ENCODE measurements at places on chromosomes 1 and 21. TPM values are rescaled to one million over a fixed set of nuclear protein-coding genes. Genes with fewer than 3 reads are reported as not detected.

- DNase-seq = no peak
These were observed 3.3 kb upstream of the RHBG start for GRCh38 chr1:156365754-156366153.

DNA sequence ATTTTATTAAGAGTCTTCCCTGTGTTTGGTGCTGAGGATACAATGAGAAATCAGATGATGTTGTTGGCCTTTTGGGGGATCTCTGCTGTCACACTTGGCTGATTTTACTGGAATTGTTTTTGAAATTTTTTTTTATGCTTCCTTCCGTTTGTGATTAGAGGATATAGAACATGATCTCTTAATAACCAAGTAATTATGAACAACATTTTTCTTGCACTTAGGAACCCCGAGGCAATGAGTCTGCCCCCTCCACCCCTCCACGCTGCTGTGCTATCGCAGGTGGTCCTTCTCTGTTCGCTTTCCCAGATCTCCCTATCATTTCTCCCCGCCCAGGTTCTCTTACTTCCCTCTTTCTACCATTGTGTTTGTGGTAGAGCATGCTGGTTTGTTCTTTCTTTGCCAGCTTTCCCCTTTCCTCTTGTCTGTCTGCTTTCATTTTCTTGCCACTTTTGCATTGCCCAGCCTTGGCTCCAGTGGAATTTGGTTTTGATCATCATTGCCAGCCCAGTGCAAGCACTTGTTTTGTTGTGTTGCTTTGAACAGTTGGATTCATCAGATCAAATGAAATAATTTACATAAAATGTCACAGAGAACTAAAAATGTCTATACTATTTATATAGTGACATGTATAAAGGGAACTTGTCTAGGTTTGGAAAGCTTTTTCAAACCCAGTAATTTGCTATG is 73.1 kb upstream of the SCCPDH start:
- no peak for DNase-seq

ATP5PB gene
- total RNA-seq = 691 TPM

DNA sequence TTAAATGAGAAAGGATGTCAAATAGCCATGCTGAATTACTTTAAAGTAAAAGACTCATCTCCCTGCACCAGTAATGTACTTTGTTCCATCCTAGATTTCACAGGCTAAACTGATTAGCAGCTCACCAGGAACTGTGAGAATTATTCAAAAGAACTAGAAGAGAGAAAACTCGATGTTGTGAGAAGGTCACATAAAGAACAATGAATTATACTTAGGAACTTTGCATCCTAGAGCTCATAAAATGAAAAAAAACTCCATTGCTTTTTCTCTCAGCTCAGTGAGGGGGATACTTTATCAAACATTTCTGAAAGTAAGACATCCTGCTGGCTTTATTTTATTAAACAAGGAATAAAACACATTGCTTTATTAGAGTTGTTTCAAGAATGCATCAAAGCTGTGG is 278.5 kb downstream of the MRPL39 start:
- no peak for DNase-seq

EIF3I gene
- total RNA-seq = 108 TPM

GRCh38 chr1:18532390-18533170 is 51.9 kb downstream of the KLHDC7A start:
- no peak for DNase-seq

DNA sequence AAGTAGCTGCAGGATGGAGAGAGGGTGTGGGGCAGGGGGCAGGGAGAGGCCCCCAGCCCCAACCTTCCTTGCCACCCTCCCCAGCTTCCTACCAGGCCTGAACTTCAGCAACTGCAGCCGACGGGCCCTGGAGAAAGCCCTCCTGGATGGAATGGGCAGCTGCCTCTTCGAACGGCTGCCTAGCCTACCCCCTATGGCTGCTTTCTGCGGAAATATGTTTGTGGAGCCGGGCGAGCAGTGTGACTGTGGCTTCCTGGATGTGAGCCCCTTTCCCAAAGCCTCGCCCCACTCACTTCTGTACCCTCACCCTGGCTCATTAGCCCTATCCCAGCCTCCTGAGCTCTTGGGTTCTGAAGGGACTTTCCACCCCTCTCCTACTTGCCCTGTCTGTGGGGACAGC is 6.0 kb downstream of the ADAM15 start:
- DNase-seq = no peak

CD84 gene
- 3.4 TPM for total RNA-seq

SLC19A1 gene
- total RNA-seq = 8.2 TPM

COL6A2 gene
- total RNA-seq = 254 TPM

DNA sequence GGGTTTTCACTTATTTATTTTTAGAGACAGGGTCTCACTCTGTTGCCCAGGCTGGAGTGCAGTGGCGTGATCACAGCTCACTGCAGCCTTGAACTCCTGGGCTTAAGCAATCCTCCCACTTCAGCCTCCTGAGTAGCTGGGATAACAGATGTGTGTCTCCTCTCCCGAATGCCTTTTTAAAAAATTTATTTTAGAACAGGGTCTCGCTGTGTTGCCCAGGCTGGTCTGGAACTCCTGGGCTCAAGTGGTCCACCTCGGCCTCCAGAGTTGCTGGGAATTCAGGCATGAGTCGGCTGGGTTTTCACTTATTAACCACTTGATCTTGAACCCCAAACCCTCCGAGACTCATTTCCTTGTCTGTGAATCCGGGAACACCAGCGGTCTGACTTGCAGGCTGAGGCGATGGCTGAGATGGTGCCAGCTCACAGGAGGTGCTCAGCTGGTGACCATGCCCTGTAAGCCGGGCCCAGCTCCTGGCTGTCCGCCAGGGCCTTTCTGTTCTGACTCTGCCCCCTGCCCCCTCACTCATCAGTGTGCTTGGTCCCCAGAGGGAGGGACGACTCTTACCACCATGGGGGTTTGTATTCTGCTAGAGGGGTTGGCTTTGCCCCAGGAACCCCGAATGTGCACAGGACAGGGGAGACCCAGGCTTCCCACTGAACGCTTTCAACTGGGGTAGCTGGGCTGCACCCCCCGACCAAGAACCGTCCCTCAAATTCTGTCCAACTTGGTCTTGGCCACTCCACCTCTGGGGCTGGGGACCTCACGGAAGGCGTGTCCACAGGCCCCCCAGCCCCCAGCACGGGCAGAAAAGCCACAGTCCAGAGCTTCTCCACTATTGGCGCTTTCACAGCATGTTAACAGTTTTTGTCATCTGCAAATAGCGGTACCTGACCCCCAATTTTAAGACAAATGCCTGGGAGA is 22.5 kb downstream of the MMEL1 start:
- DNase-seq = peak; percentile 51

GRCh38 chr1:167362638-167363037 is 142.0 kb downstream of the POU2F1 start:
- no peak for DNase-seq

CHD5 gene
- 0.05 TPM for total RNA-seq

- peak; percentile 65 for DNase-seq
These were observed 1.1 kb downstream of the PLXNA2 start for GRCh38 chr1:208242941-208243526.

GPR25 gene
- total RNA-seq = not detected

DNA sequence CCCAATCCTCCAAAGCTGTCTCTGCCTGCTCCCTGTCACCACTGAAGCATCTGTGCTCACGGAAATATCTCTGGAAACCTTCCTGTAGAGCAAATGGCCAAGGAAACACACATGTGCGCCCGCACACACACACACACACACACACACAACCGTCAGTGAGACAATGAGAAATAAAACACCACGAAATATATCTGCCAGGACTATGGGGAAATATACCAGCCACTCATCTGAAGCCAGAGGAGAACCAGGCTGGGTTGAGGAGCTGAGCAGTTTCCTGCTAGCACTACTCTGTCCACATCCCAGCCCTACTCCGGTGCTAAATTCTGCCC is 25.1 kb upstream of the PLXNA2 start:
- no peak for DNase-seq

DNA sequence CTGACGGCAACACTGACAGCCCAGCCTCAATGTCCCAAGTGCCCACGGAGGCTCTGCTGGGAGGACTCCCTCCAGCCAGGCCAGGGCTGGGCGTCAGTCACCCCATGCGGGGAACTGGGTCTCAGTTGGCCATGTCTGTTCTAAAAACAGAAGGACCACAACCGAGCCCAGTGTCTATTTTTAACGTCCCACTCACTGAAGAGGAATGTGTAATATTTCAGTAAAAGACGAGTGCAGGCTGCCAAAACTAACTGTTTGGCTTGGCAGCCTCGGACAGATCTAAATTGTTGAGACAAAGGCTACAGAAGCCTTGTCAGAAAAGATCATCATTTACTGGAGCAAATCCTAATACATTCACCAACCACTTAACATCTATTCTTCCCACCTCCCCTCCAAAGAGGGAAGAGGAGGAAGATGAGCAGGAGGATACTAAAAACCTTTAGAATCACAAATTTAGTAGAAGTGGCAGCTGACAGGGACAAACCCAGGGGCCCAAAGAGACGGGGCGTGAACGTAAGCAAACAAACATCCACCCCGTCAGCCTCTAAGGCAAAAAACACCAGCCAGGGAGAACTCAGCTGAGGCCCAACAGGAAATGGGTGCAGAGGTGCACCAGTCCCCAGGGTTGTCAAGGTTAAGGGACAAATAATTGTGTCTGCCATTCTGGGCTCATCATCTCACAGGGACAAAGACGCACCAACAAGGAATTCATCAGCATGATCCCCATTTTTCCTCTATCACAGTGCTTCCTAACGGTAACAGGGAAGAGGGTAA is 18.7 kb downstream of the C1orf198 start:
- DNase-seq = no peak

DNA sequence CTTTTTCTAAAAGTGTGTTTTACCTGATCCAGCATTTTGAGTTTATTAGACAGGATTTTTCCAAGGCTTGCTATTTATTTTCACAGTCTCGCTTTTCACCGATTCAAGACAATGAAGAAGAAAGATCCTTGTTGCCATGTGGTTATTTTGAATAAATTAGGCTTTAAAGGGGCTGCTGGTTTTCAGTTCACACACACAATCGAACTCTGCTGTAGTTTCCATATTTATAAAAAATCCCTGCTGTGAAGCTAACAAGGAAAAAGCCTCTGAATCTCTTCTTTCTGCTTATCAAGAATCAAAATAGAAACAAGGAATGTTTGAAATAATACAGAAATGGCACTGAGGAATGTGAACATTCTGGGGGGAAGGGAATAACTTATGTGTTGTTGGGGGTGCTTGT is 102.5 kb upstream of the KAZN start:
- DNase-seq = no peak

GRCh38 chr21:36915014-36915695 is 51.3 kb downstream of the HLCS start:
- DNase-seq = no peak

DNA sequence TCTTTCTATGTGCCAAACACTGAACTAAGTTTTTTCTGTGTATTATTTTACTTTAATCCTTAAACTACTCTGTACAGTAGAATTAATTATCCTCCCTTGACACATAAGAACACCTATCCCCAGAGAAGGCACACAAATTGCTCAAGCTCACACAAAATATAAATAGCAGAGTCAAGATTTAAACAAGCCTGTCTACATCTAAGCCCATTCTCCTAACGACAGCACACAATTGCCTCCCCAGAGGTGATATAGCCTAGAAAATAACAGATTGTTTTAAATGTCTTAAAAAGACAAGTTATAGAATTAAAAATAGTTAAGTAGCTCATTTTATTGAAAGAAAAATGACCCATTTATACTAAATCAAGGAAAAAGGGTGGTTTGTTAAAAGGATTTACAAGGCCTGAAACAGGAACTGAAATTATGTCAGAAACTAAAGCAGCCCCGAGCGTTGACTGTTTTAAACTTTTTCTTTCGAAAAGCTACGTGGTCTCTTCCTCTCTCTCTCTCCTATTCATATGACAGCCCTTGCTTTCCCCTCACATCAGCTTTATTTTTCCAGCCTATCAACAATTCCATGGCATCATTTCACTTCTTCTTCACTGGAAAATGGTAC is 30.5 kb downstream of the TNFSF18 start:
- DNase-seq = no peak

ZNF593OS gene
- total RNA-seq = not detected

ST6GALNAC3 gene
- 3.9 TPM for total RNA-seq

- DNase-seq = no peak
These were observed 182.3 kb downstream of the CAMTA1 start for GRCh38 chr1:6967431-6968111.

VPS45 gene
- 49.0 TPM for total RNA-seq

GRCh38 chr1:227072991-227073390 is 132.9 kb downstream of the COQ8A start:
- no peak for DNase-seq

DNA sequence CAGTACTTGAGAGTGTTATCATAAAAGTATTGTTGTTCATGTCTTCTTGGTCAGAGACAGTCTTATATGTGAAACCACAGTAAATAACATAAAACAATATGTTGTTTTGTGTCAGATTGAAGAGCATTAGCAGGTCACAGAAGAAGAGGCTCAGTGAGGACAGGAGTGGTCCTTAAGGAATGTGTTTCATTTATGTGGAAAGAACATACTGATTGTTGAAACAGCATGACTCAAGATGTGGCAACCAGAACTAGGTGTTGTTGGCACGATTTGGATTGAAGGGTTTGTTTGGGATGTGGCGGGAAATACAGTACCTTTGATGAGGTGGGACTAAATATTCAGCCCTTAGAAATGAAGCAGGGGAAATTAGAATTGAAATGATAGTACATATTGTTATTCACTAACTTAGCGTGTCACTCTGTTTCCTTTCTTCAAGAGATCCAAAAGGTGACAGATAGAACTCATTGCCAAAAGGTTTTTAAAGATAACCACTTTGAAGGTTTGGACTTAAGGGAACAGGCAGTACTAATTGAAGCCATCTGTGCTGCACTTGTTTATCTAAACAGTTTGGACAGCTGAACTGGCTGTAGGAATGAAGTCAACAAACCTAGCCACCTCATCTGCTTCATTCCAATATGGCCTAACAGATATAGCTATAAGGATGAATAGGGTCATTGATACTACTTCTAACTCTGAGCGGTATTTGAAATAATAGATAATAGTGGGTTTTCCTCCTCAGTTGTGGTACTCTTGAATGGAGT is 14.4 kb downstream of the RALGPS2 start:
- DNase-seq = no peak

RGS18 gene
- total RNA-seq = 1.3 TPM

GRCh38 chr1:110734133-110734680 is 59.5 kb upstream of the KCNA3 start:
- no peak for DNase-seq

- no peak for DNase-seq
These were observed 53.2 kb upstream of the SOD1 start for GRCh38 chr21:31606081-31606874.

GRCh38 chr21:45512626-45513002 is 29.6 kb downstream of the SLC19A1 start:
- peak; percentile 60 for DNase-seq

DNA sequence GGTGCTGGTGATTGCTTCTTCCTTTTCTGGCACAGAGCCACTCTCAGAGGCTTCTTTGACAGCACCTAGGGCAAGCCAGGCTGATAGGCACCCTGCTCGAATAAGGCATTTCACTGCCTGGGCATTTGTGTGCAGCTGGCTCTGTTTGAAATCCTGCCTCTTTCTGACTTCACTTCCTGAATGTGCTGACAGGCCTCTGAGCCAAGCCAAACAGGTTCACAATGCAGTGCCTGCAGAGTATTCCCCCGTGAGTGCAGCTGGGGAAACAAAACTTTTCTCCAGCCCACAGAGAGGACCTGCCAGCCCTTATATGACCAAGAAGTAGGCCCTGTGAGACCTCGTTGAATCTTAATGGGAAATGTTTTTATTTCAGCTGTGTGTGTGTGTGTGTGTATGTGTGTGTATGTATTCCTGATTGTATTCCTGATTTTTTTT is 10.4 kb downstream of the JUN start:
- peak; percentile 70 for DNase-seq

BEND5 gene
- total RNA-seq = 4.6 TPM

All from Right ventricle myocardium inferior (tissue), 1 donor.